ENCODE measurements at places on chromosomes 5 and 9.

GRCh38 chr9:87381050-87381711 lies 116.5 kb upstream of the DAPK1 start:
- no peak for DNase-seq

DNA sequence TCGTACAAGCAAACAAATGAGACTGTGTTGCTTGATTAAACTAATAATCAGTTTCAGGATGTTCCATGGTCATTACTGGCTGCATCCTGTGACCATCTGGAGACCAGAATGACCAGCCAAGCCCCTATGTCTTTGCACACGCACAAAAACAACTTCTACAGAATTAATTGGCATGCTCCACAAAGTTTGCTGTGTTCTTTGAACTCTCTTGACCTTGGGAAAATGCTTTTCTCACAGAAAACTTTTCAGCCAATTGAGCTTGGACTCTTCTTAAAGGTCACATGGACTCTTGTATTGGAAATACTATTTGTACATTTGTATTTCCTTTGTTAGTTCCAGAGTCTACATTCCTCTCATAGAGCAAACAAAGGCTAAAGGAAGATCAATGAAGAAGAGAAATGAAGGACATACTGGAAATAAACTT lies 147.8 kb downstream of the ARRDC3 start:
- DNase-seq = no peak

- no peak for DNase-seq
These were observed 38.0 kb upstream of the TENT2 start for GRCh38 chr5:79573983-79574890.

- DNase-seq = no peak
These were observed 130.7 kb downstream of the TTLL11 start for GRCh38 chr9:121962421-121962820.

- no peak for DNase-seq
These were observed 40.3 kb upstream of the TNFAIP8 start for GRCh38 chr5:119315516-119315949.

DNA sequence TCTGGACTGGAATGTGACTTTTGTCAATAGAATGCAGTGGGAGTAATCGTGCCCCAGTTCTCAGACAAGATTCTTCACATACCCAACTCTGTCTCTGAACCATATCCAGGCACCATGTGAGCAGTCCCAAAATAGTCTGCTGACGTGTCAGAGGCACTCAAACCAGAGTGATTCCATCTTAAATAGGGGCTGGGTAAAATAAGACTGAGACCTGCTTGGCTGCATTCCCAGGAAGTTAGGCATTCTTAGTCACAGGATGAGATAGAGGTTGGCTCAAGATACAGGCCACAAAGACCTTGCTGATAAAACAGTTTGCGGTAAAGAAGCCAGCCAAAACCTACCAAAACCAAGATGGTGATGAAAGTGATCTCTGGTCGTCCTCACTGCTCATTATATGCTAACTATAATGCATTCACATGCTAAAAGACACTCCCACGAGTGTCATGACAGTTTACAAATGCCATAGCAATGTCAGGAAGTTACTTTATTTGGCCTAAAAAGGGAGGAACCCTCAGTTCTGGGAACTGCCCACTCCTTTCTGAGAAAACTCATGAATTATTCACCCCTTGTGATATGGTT lies 16.9 kb upstream of the PLCXD3 start:
- no peak for DNase-seq

DNA sequence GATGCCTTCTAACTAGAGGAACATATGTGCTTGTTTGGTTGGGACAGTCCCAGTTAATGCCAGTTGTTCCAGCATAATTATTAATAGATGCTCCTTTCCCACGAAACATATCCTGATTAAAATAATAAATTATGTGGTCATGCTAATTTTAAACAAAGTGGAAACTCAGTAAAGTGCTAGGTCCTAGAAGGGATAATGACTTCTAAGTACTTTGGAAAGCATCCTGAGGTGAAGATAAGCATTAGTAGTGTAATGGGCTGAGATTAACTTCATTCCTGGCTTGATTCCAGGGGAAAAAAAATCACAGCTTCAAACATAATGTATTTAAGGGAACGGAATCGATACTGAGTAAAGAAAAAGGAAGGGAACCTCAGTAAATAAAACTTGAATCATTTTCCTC lies 213.7 kb upstream of the SNX2 start:
- DNase-seq = no peak

DNA sequence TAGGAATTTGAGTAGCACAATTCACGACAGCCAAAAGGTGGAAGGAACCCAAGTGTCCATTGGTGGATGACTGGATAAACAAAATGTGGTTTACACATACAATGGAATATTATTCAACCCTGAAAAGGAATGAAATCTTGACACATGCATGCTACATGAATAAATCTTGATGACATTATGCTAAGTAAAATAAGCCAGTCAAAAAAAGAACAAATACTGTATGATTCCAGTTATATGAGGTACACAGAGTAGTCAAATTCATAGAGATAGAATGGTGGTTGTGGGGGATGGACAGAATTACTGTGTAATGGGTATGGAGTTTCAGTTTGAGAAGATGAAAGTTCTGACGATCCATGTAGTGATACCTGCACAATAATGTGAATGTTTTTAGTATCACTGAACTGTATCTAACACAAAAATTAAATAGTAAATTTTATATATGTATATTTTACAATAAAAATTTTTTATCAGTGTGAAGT lies 117.7 kb upstream of the GNA14 start:
- no peak for DNase-seq

Data from stimulated activated CD4-positive, alpha-beta T cell treated with anti-CD3 and anti-CD28 coated beads, Interleukin-15, amount 100 ng/mL, for 48 hours (primary cell).